ENCODE measurements at places on chromosomes 3 and 15.

DNA sequence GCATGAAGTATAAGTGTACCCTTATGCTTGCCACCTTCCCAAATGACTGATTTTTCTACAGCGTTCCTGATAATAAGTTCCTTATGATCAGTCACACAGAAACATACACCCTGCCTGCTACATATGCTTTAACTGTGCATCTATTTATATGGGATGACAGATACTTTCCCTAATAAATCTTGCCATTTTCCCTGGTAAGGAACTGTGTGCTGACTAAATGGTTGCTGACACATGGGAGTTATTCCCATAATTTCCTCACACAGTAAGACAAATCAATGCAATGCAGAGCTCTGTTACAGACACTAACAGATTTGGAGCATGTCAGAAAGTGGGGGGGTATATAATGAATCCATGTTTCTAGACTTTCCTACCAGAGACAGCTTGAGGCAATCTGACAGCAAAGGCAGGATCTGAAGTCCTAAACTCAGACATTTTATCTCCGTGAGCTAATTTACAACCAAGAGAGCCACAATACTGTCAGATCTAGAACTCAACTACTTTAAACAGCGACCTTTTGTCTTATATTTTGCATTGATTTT lies 86.9 kb upstream of the TCF12 start:
- DNase-seq: no peak

- peak; percentile 53 for DNase-seq
Observed at GRCh38 chr15:26082221-26083109, 219.3 kb upstream of the ATP10A start.

- DNase-seq: no peak
Observed at GRCh38 chr3:101216710-101217465, 103.5 kb downstream of the IMPG2 start.

- DNase-seq: no peak
Observed at GRCh38 chr15:90481023-90481422, 48.7 kb upstream of the CRTC3 start.

- no peak for DNase-seq
Observed at GRCh38 chr15:85810075-85810474, 15.3 kb upstream of the KLHL25 start.

GRCh38 chr3:65919826-65920225 lies 118.9 kb downstream of the MAGI1 start:
- DNase-seq: no peak

GRCh38 chr15:90529011-90529370 lies 732 bp upstream of the CRTC3 start:
- DNase-seq: no peak

DNA sequence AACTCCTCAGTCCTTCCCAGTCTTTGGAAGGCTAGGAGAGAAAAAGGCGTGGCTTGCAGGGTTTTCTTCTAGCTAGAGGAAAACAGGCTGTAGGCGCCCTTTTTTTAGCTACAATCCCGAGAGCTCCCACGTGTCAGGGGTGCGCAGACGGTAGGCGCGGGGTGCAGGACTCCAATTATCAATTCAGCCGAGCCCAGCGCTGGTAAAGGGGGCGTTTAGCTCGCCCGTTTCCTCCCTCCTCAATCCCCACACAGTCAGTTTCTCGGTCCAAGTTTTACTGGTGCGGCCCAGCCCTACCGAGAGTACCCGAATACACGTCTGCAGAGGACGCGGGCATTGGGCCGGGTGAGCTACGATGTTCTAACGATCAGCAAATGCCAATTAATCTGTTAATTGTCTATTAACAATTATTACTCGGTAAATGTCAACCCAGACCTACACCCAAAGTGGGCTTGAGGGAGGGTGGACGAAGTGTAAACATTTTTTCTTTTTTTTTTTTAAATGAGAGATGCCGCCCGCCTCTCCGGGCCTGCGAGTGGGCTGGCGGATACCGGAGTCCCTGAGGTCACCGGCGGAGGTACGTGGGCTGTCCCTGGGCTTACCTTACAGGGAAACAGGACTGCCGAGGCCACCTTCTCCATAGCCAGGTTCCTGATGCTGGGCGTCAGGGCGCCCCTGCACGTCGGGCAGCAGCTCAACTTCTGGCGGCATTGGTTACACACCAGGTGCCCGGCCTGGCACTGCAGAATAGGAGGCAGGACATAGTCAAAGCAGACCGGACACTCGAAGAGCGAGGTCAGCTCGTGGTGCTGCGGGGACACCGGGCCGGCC lies 923 bp downstream of the SIAH2 start:
- no peak for DNase-seq

DNA sequence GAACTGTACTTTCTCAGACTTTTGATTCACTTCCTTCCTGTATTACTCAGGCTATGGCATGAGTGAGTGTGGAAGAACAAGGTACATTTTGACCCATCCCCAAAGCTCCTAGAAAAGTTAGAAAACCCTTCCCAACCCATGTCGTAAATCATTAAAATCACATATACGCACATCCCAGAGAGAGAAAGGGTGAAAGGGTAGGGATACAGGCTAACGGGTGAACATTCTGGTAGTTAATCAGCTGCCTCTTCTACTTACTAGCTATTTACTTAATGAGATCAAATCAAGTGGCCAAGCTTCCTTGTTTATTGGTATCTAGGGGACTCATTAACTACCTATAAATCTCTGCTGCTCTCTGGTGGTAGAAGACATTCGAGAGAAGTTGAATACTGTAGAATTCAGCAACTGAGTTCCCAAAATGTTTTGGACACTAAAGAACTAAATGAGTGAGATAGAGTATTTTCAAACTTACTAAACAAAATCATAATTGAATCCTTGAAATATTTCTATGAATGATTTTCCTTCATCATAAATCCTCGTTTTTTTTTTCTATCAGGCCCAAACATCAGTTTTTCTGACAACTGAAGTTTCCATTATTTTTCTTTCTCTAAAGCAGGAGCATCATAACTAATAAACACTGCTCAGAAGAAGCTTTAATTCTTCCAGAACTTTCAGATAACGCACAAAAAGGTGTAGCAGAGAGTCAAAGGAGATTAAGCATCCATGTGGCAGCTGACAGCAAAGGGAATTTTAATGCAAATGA lies 124.2 kb downstream of the IMPG2 start:
- DNase-seq: no peak

DNA sequence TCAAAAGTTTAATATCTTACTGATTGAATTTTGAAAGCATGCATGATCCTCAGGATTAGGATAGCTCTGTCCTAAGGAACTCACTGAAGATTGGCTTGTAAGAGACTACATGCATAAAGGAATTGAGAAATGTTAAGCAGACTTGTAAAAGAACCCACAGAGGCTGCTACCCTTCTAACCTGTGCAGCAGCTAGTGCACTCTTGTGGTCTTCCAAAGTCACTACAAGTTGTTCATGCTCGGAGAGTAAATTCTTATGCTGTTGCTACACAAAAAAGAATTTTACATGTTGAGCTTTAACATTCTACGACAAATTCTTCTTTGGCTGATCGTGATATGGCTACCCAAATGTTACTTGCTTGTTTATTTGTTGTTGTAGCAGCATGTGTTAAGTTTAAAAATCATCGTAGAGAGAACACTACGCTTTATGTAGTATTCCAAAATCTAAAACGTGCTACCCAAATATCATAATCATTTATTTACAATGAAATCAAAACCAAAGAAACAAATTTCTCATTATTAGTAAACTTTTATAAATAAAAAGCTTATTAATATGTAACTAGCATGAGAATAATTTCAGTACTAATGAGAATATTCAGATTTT lies 55.0 kb downstream of the GOLIM4 start:
- DNase-seq: no peak

DNA sequence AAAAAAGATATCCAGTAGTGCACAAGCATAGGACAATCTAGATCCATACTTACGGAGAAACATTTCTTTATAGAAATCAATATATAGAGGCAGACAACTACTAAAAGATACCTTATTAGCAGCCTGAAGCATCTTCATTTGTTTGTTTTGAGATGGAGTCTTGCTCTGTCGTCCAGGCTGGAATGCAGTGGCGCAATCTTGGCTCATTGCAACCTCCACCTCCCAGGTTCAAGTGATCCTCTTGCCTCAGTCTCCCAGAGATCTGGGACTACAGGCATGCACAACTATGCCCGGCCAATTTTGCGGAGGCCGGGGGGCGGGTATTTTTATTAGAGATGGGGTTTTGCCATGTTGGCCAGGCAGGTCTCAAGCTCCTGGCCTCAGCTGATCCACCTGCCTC lies 18.3 kb upstream of the SLMAP start:
- DNase-seq: no peak

DNA sequence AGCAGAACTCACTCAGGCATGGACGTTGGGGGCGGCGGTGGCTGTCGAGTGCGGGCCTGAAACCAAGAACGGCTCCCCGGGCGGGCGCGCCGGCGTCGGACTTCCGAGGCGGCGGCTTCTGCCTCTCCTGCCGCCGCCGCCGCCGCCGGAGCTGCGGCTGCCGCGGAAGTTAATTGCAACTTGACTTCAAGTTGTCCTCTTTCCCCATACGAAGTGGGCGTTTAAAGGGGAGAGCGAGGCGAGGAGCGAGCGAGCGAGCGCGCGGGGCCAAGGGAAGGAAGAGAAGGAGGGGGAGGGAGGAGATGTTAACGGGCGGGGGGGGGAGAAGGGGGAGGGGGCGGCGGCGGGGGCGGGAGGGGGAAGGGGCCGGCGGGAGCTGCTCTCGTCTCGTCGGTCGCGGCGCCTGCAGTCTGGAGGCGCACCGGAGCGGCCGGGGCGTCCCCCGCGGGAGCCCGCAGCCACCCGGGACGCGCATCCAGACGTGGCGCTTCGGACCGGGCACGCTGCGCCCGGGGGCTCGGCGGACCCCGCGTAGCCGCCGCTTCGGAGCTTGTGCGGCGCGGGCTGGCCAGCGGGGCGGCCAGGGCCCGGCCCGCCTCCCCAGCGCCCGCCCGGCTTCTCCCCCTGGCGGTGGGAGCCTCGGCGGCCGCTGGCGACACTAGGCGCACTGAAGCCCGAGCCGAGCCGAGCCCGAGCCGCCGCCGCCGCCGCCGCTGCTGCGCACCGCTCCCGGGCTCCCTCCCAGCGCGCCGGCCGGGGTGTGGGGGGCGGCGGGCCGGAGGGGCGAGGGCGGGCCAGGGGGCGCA lies 19.7 kb upstream of the SATB1 start:
- DNase-seq: no peak

GRCh38 chr15:80966431-80967197 lies 23.0 kb downstream of the MESD start:
- DNase-seq: no peak

- no peak for DNase-seq
Observed at GRCh38 chr3:20773320-20773984, 587.4 kb upstream of the SGO1 start.

GRCh38 chr15:54576298-54576935 lies 598.2 kb downstream of the UNC13C start:
- DNase-seq: no peak

- DNase-seq: no peak
Observed at GRCh38 chr15:64066451-64066850, 20.2 kb upstream of the DAPK2 start.

- DNase-seq: no peak
Observed at GRCh38 chr3:188948997-188949389, 222.8 kb upstream of the TPRG1 start.

DNA sequence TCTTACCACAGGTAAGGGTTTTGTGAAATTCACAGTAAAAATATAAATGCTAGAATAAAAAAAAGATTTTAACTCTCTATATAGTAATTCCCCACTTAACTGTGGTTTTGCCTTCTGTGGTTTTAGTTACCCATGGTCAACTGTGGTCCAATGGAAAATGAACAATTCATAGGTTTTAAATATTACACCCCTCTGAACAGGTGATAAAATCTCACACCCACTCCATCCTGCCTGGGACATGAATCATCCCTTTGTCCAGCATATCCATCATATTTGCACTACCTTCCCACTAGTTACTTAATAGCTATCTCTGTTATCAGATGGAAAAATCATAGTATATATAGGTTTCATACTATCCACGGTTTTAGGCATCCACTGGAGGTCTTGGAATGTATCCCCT lies 49.2 kb downstream of the HDGFL3 start:
- no peak for DNase-seq

DNA sequence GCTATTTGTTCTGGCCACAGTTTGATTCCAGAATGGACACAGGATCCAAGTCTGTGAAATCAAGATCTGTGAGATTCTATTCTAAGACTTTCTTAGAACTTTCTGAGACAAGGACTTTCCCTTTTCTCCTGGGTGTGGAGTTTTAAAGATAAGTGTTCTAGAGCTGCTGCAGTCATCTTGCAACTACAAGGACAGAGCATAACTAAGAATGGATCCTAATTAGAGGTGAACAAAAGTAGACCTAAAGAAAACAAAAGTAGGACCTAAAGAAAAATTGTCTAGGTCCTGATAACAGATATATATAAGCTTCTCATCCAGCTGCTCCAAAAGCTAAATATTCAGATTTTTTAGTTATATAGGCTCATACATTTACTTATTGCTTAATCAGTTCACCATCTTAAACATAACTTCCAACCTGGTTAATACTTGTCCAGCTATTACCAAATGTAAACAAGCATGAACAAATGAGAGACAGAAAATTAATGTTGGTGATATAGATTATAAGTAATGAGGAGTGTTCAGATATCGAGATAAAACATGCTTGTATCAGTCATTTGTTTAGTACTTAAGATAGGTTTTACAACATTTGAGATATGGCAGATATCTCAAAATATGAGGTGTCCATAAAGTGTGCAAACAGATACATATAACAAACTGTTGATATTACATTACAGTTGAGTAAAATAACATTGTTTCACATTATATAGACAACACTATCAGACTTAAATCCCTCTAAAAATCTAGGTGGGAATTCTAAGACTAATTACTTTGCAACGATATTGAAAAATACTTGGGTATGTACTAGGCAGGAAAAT lies 75.1 kb downstream of the CD200 start:
- DNase-seq: no peak

GRCh38 chr3:81952141-81952540 lies 190.7 kb upstream of the GBE1 start:
- DNase-seq: no peak

DNA sequence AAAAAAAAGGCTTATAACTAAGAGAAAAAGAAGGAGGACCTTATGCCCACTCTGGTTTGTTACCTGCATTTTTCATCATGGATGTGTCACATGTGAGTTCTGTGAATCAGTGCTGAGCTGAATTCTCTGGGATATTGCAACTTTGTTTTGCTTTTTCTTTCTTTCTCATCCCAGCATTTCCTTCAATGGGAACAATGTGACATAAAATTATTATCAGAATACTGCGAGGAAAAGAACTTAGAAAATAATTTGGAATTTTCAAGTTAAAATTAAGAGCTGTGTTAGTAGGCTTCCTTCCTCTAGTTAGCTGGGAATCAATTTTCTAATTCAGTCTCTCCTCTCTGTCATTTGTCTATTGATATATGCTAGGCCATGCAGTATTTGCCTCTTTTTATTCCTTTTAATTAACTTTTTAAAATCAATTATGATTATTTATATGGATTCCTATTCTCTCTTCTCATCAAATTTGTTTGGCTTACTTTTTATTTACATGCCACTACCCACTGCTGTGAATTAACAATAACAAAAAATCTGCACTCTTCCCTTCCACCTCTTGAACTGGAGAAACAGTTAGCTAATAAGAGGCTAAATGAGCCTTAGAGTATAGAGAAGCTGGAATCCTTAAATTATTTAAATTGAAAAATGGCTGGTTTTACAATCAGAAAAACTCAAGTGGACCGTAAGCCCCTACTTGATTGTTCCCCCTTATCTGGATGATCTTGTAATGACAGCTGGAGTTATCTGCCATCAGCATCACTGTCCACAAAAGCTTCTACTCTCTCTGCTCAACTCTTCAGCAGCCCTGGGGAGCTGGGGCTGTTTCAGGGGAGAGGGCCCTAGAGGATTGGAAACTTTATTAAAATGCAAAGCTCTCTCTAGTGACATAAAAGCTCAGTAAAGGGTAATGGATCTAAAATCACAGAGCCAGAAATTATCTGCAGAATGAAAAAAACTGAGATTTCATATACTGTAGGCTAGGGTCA lies 95.3 kb upstream of the SOX2 start:
- no peak for DNase-seq

Measured in GM12878 (cell line).